RPMI8226 (cell line): ENCODE measurements at places on chromosomes 13 and 19.
A peak's percentile ranks its signal among the peaks of the same experiment; 100 is the strongest.

GRCh38 chr19:1042689-1043511 lies 3.0 kb downstream of the ABCA7 start:
- DNase-seq = no peak

DNA sequence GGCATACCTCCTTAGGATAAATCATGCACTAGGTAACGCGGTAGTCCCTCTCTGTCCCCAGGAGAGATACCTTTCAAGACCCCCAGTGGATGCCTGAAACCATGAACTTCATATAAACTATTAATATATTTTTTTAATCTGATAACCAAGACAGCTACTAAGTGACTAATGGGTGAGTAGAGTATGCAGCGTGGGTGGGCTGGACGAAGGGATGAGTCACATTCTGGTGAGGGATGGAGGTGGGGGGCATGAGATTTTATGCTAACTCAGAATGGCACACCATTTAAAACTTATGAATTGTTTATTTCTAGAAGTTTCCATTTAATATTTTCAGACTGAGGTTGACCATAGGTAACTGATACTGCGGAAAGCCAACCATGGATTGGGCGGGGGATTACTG lies 46.2 kb downstream of the CDK8 start:
- no peak for DNase-seq

- DNase-seq = no peak
Observed at GRCh38 chr13:35866801-35867200, 264.4 kb downstream of the DCLK1 start.

GRCh38 chr13:87810391-87810801 lies 139.2 kb downstream of the SLITRK5 start:
- DNase-seq = peak; percentile 83

DNA sequence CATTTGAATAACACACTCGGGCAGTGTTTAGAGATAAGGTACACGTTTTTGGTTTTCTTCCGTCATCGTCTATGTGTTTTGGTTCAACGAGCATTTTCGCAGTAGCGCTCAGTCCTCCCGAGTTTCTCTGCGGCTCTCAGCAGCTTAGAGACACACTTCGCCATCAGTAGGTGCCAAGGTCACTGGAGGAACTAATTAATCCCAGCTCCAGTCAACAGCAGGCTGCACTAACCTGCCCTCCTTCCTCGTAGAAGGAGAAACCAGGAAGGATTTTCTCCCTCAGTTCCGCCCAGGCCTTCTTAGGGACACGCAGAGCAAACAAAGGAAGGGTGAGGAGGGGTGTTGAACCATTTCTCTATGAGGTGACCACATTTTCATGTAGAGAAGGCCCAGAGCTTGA lies 12.6 kb downstream of the MBNL2 start:
- DNase-seq = no peak
